Thoracic aorta (tissue), 2 donors: ENCODE measurements at places on chromosomes 2 and 18.

- DNase-seq, result no peak
Observed at GRCh38 chr2:69733342-69734034, 8.4 kb upstream of the ANXA4 start.

- no peak for DNase-seq
Observed at GRCh38 chr2:157127249-157128012, 130.1 kb upstream of the GALNT5 start.

DNA sequence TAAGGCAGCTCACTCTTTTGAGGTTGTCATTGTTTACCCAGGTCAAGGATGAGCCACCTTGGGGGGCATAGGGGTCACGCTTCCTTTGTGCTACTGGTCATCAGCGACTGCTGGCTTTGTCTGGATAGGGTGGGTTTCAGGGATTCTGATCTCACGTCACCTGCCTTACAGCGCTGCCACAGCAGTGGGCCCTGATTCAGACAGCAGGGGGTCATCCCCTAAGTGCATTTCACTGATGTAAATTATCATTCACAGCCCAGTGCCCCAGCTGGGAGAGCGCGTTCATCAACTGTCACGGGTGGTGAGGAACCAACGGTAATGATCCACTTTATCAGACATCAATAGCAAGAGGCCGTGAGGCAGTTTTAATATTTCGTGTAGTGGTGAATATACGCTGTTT, 291.2 kb downstream of the NEDD4L start:
- DNase-seq, result no peak

DNA sequence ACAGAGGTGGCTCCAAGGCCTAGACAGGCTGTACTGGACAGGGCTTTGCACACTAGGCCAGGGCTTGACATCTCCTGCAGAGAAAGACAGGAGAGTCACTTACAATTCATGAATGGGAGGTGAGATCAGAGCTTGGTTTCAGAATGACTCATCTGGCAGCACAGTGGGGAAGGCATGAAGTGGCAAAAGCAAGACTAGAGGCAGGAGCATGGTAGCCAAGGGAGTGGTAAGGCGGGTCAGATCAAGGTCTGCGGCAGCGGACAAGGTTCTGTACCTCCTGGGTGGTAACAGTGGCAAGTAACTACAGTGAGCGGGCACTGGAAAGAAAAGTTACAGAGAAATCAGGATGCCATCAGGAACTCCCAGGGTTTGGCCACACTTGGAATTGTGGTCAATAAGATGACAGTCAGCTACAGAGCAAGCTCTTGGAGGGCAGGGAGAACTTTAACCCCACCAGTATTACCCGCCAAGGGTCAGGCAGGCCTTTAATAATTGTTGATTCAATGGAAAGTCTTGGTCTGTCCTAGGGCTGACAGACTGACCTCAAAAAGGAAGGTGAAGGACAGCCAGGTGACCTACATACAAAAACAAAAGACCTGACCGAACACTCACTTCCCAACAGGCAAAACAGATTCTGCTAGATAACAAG, 5.7 kb downstream of the MCFD2 start:
- DNase-seq, result no peak

GRCh38 chr2:198167346-198167745, 363.0 kb downstream of the PLCL1 start:
- DNase-seq, result no peak

- DNase-seq, result peak; percentile 63
Observed at GRCh38 chr2:18987592-18988073, 370.8 kb downstream of the OSR1 start.

GRCh38 chr18:44514106-44514505, 166.6 kb upstream of the SETBP1 start:
- DNase-seq, result no peak

DNA sequence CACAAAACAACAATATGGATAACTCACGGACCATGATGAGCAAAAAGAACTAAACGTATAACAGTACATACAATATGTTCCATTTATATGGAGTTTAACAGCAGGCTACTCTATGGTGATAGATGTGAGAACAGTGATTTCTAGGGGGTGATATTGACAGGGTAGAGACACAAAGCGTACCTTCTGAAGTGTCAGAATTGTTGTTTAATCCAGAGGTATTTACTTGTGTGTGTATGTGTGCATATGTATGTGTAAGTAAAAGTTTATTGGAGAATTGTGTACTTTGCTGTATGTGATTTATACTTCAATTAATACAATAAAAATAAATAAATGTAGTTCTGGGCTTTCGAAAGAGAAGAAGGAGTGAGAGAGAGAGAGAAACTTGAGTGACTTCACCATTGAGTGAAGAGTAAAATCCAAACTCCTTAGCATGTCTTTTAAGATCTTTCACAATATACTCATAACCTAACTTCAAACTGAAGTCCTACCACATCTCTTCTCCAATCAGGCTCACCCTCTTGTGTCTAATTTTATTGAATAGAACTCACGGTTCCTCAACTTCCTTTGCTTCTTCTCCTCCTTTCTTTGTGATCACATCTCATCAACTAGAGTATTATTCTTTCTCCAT, 126.0 kb upstream of the KLF7 start:
- no peak for DNase-seq

- DNase-seq, result no peak
Observed at GRCh38 chr2:240585101-240585500, 1.4 kb upstream of the CAPN10 start.

DNA sequence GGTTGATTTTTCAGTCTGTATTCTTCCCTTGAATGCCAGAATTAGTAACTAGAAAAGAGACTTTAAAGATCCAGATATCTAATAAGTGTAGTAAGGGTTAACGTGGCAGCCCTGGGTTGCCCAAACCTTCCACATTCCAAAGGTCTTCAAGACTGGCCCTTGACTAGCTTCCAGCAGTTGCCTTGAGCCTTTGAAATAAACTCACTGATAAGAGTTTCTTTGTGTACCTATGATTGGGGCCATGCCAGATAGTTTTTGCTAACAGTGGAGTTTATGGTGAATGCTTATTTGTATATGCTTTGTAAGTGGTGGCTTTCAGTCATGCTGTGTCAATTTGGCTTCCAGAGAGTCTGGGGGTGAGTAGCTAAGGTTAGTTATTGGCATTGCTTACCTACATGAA, 722.3 kb downstream of the RNF144A start:
- DNase-seq, result no peak

- no peak for DNase-seq
Observed at GRCh38 chr2:105406221-105406620, 7.4 kb upstream of the FHL2 start.

DNA sequence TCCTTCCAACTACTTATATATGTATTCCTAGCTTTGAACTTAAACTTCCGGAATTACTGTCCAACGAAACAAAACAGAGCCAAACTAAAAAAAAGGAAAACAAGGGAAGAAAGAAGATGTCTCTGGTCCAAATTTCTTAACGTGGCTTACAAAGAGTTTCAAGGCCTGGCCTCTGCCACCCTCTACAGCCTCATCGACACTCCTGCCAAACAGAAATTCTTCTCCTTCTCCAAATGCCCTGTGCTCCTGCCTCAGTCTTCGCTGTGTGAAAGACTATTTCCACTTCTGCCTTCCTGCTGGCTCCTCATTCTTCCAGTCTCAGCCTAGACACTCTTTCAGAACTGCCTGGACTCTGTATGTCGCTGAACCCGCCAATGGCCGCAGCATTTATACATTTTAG, 249.2 kb downstream of the TXNL1 start:
- no peak for DNase-seq

DNA sequence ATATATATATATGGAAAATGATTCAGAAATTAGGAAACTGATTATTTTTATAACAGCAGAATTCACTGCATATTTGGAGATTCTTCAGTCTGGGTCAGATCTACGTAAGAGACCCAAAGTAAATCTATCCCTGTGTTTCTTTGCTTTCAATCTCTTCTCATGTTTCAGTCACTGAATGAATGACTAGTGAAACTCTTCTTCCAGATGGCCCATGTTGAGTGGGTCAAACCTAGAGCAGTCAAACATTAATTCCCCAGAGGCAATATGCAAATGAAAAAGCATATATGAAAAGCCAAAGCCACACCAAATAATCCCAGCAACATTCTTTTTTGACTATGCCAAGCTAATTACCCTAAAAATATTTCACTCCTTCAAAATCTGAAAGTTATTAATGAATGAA, 317.3 kb downstream of the RBM43 start:
- no peak for DNase-seq

DNA sequence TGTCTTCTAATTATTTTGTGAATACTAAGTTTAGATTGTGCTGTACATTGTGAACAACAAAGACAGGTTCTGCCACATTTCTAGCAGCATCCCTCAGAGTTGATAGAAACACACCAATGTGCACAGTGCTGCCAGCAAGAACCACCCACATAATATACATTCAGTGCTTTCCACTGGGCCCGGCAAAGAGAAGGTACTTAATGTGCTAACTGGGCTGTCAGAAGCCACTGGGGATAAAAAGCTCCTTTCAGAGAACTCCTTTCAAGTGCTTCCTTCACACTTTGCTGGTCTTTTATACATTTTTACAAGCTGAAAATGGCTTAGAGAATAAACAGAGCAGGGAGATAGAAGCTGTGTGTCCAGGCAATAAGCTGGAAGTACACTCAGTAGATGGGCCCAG, 58.0 kb upstream of the CAPN13 start:
- no peak for DNase-seq

DNA sequence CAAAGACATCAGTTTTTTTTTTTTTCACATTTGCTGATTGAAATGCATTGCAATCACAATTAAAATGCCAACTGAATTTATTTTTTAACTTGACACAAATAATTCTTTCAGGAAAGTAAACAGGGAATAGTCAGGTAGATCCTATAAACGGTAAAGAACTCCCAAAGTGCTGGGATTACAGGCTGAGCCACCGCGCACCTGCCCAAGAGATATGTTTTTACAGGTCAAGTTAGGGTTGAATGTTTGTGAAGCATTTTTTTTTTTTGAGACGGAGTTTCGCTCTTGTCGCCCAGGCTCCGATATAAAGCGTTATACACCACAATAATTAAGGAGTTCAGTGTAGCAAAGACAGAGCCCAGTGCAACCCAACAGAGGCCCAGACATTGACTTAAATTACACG, 15.1 kb downstream of the ITM2C start:
- DNase-seq, result no peak

DNA sequence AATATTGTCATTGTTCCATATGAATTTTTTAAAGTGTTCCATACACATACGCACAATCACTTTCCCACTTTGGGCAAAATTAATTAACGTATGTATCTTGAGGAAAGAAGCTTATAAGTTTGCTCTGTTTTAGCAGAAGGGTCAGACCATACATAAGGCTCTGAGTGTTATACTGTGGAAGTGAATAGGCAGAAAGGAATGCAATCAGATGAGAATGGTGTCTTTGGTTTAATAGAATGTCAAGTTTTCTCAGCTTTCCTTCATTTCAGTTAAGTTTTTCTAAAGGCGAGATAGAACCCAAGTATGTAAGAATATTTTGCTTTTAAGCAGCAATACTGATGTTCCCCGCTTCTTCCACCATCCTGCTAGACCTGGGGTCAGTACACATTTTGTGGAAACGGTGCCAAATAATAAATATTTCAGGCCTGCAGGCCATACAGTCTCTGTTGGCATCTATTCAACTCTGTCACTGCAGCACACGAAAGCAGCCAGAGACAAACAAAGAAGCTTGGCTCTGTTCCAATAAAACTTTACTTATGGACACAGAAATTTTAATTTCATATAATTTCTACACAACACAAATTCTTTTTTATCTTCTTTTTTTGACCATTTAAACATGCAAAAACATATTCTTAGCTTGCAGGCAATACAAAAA, 100.6 kb downstream of the UPP2 start:
- DNase-seq, result no peak

DNA sequence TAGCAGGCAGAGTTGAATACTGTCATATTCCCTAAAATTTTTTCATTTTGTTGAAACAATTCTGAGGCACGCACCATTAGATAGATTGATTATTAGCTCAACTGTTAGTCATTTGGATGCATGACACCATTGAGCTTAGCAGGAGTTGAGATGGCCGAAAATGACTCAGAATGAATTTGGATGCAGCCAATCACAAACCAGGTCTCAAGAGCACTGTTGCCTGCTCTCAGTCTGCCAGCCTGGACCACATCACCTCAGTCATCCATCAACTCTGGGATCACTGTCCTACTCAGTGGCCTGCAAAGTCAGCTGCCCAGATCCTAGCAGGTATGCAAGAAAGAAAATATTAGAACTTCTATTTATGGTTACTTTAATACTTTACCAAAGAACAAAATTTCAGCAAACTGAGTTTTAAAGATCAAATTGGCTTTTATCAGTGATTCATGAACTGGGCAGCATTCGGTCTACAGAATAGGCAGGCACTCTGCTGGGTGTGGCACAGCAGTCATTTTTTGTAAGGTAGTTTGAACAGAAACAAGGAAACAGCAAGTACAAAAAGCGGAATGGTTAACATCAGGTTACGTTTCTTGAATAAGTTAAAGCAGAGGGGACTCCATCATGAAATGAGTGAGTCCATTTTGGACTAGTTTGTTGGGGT, 152.7 kb upstream of the ARHGAP28 start:
- DNase-seq, result no peak

DNA sequence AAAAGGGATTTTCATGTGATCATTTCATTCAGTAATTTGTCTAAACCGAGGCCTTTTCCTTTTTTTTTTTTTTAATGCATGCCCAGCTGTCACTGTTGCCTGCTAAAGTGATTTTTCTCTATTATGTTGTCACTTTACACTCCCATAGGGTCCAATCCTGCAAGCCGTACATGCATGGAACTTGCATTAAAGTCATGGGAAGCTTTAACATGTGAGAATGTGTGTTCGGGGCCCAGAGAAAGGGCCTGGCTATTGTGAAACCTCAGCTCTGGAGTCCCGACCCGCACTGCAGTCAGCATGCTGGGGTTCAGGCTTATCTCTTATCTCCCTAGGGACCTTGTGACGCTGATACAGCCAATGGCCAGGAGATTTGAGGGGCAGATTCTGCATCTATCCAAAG, 474.6 kb downstream of the SLC4A3 start:
- no peak for DNase-seq

DNA sequence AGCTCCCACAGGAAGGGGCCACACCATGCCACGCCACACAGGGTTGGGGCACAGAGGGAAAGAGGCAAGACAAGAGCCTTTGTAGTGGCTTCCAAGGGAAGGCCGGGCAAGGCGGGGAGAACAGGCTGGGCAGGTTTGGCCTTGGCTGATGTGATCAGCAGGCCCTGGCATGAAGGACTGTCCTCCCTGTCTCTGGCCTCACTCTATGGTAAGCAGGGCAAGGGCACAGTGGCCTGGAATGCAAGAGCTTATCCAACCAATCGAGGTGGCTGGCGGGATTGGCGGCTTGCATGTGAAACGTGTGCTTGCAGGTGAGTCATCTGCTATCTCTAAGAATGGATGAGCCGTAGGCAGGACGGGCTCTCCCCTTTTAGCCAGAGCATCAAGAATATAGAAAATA, 6.4 kb upstream of the ATP9B start:
- no peak for DNase-seq

DNA sequence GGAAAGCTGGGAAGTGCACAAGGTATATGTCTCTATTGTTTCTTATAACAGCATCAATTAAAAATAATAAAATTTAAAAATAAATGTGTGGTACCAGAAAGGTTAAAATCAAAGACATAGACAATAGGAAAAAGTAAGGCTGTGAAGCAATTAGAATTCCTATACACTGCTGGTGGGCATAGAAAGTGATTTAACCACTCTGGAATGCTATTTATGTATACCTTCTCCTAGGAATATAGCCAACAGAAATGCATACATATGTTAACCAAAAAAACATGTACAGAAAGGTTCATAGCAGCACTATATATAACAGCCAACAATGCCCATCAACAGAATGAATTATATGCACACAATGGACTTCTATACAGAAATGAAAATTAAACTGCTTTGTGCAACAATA, 43.0 kb downstream of the WDSUB1 start:
- DNase-seq, result no peak

GRCh38 chr2:233289648-233290047, 18.0 kb upstream of the SAG start:
- no peak for DNase-seq
